Non-pigmented ciliary epithelial cell (primary cell): ENCODE measurements at places on chromosomes 2 and 18.
A peak's percentile ranks its signal among the peaks of the same experiment; 100 is the strongest.

- no peak for DNase-seq
These were observed 20.7 kb downstream of the SLC4A3 start for GRCh38 chr2:219648176-219648575.

GRCh38 chr2:223416815-223417610 lies 185.1 kb downstream of the SCG2 start:
- DNase-seq: no peak

- peak; percentile 42 for DNase-seq
These were observed 8.9 kb downstream of the SULT1C2 start for GRCh38 chr2:108297436-108298141.

- DNase-seq: no peak
These were observed 127.5 kb downstream of the GLI2 start for GRCh38 chr2:120863146-120863545.

DNA sequence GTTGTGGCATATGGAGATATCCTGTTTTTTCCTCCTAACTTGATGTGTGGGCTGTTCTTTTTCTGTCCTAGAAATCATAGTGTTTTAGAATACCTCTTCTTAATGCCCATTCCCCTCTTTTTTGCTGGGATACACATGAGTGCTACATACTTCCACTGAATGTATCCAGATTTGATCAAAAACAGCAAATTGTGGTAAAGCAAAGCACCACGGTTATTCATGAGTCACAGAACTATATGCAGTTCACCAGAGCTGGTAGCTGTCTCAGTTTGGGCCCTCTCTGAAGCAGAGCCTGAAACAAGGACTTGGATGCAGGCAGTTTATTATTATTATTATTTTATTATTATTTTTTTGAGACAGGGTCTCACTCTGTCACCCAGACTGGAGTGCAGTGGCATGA lies 69.9 kb upstream of the CTLA4 start:
- DNase-seq: no peak

DNA sequence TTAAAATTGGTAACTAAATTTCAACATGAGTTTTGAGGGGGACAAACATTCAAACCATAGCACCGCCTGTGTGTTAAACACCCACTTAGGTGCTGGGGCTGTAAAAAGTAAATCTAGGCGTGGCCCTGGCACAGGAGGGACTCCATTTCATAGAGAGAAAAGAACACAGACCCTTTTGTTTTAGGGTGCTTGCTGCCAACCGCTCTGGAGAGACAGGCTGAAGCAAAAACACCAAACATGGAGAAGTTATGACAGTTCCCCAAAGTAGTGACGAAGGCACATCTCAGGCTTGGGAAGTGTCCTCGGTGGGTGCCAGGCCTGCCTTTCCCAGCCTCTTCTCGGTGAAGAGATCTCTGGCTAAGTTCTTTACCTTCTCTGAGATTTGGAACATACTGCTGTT lies 5.1 kb downstream of the ACTG2 start:
- no peak for DNase-seq

- no peak for DNase-seq
These were observed 16.9 kb downstream of the QPCT start for GRCh38 chr2:37361216-37361815.

DNA sequence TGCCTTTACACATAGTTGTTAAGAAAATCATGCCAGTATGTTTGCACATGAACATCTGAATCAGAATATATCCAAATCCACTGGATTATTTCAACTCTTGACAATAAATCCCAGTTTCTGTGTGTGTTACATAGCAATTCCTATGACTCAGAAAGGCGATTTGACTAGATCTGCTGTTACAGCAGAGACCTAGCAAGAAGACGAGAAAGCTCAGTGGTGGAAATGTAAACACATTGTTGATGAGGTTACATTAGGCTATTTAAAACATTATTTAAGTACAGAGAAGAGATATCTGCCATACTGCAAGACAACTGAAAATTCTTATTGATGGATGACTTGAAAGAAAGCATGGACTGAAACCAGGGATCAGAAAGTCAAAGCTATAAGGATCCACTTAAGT lies 73.0 kb upstream of the SMIM21 start:
- no peak for DNase-seq

DNA sequence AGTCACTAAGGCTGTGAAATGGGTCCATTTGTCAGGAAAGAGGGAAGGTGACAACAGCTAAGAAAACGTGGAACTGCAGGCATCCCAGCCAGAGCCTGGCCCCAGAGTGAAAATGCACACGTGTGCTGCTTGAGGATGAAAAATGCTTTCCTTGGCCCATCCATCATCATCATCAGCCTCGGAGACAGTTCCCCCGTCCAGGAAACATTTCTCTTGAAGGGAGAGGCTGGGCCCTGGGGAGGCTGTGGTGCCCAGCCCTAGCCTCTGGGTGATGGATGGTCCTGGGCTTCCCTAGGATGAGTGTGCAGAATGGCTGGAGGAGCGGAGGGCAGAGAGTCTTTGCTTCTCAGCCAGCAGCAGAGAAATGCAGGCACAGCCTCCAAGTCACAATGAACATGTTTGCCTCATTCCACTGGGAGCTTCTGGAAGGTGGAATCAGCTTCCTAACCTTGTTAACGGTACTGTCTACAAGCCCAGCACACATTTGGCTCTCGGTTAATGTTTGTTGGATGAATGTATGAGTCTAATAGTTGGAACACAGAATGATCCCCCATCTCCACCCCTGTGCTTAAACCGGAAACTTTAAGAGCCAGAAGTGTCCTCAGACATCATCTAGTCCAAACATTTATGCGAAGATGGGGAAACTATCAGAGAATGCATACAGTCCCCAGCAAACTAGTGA lies 164.0 kb downstream of the RDH14 start:
- no peak for DNase-seq

DNA sequence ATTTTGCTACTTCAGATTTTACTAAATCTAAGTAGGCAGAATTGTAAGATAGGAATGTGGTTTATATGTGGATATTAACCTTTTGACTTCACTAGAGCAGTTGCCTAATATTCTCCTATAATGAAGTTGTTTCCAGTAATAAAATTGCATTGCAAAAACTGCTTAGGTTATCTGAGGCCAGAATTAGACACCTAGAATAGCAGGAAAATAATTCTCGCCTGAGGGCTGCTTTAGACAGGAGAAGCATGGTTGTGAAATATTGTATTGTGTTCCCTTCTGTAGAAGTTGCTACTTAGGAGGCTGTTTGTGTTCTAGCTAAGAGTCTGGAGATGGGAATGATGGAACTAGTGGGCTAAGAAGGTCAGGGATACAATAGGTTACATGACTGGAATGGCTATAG lies 146.3 kb downstream of the PLCL1 start:
- DNase-seq: no peak

DNA sequence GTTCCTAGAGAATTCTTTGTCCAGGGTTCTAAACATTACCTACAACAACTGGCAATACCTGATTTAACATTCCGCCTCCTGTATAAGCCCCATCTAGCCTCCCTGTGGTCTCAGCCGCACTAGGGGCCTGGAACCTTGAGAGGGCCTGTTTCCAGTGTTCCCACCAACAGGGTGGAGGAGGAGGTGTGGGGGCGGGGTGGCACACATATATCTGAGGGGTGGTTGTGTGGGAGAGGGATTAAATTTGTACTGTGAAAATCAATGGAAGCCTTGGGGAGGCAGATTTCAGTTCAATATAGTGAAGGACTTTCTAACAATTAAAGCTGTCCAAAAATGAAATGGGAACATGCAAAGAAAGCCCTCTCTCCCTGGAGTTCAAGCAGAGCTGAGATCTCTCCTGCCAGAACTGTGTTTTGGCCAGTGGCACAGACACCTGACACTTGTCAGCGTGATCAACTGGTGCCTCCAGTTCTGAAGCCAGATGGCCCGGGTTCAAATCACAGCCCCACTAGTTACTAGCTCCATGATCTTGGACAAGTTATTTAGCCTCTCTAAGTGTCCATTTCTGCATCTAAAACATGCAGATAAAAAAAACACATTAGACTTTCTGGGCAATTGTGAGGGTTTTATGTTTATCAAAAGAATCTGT lies 17.0 kb upstream of the FZD7 start:
- no peak for DNase-seq

DNA sequence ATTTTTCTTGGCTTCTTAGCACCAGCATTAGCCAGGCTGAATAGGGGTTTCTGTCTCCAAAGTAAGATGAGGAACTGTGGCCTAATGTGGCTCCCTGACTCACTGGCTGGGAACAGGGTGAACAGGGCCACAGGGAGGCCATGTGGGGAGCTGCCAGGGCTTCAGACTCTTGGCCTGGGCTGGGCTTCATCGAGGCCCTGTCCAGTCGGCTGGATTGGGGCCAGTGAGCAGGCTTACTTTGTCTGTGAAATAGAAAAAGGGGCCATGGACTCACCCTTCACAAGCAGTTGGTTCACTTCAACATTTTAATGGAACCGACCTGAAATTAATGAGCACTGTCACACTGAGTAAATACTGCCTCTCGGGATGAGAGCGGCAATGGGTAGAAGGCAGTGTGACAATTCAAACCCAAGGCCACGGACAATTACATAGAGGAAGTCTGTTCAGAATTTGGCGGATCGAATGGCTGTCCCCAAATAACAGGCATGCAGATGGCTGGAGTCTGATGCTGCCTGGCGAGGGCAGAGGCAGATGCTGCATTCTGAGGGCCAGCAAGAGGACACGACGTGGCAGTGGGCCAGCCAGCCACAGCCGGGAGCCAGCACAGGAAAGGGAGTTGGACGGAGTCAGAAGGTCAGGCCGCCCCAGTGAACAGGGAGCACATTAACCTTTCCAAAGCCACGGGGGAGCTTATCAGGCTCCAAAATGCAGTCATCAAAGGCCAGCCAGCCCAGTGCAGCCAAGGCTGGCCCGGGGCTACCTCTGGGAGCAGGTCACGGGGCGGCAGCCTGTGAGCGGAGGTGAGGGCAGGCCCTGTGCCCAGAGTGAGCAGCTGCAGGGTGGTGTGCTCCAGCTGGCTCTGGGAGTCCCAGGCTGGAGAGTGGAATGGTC lies 146.6 kb upstream of the REV1 start:
- DNase-seq: no peak

- no peak for DNase-seq
These were observed 224.1 kb downstream of the LRP1B start for GRCh38 chr2:141906678-141907077.

- no peak for DNase-seq
These were observed 17.1 kb downstream of the GYPC start for GRCh38 chr2:126672980-126673605.

DNA sequence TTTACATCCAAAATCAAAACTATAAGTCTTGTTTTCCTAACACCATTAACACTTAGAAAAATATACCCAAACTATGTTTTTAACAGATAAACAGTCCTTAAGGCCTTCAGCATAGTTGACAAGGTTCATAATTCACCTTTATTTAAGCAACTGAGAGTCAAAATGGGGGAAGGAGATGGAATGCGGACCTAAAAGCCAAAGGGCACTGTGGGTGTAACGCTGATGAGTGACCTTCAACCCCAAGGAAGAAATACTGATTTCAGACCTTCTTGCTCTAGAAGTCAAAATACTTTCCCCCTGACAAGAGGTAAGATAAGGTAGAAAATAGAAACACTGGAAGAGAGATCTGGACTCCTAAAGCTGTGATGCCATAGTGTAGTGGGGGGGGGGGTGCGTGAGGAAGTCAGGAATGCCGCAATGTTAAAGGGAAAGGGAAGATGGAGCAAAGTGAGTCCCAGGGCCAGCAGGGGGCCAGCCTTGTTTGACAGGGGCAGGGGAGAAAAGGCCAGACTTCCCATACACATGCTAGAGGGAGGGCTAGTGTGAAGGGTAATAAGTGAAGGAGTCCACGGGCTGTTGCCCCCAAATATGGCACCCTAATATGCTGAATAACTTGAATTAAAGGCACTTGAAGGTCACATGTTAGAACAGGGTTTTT lies 31.4 kb downstream of the CCDC93 start:
- no peak for DNase-seq

- no peak for DNase-seq
These were observed 39.7 kb downstream of the RAPGEF4 start for GRCh38 chr2:172775319-172775718.

- DNase-seq: no peak
These were observed 1.3 kb upstream of the CD28 start for GRCh38 chr2:203705178-203705577.

GRCh38 chr2:144466637-144467036 lies 53.3 kb downstream of the ZEB2 start:
- DNase-seq: no peak
